ENCODE measurements at places on chromosomes 16 and 17.
A peak's percentile ranks its signal among the peaks of the same experiment; 100 is the strongest.

DNA sequence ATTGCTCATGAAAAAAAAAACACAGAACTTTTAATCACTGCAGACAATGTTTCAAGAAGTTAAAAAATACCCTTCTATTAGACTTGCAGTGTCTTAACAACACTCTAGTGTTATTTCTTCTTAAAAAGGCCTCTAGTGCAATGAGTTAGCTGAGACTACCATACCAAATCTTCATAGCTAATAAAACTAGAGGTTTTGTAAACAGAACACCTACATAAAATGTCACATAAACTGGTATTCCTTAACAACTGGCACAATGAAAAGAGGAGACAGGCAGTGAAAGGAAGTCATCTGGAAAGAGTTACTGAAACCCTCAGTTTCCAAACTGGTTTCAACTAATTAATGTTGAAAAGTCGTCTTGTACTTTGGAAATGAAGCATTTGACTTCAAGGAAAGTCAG is 394.2 kb upstream of the PMFBP1 start:
- DNase-seq: no peak

DNA sequence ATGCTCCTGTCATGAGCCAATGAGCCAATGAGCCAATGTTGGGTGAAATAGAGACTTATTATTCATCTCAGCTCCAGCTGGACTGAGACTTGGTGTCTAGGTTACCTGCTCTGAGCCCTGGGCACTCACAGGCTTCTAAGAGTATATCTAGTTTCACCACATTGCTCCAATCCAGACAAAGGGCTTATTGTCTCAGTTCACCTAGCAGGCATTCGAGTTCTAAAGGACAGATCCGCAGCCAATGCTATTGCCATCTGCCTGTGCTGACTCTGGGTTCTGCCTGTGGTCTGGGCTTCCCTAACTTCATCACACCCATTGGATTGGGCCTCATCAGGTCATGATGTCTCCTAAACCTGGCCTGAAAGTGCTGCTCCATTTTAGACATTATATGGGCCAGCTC is 66.1 kb upstream of the HS3ST4 start:
- DNase-seq: no peak

GRCh38 chr17:55200904-55201303 is 63.9 kb upstream of the HLF start:
- DNase-seq: no peak

DNA sequence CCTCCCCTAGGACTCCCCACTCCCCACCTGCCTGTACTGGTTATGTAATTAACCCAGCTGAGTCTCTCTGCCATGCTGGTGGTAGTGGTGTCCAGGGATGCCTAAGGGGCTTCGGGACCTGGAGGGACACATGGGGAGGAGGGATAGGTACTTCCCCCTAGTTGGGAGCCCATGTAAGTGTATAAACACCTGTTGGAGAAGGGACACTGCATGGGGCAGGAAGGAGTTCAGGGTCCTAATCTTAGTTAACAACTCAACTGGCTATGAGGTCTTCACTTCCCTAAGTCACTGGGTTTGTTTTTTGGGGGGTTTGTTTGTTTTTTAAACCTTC is 1.3 kb downstream of the RASL10B start:
- DNase-seq: no peak

DNA sequence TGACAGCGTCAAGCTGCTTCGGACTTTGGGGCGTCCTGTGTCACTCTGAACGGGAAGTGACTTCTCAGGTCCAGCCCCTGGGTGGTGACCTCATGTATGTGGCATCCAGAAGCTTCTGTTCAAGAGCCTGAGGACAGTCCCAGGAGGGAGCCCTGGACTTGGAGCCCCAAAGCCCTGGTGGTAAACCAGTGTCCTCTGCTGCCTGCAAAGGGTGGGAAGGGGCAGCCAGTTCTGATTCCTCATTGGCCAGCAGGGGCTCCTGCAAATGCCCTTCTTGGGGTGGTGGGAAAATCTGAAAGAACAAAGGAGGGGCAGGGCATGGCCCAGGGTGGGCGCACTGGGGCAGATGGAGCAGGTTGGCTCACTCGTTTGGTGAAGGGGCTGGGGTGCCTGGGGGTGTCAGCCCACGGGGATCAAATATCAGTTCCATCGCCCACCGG is 1.6 kb downstream of the OSGIN1 start:
- peak; percentile 41 for DNase-seq

DNA sequence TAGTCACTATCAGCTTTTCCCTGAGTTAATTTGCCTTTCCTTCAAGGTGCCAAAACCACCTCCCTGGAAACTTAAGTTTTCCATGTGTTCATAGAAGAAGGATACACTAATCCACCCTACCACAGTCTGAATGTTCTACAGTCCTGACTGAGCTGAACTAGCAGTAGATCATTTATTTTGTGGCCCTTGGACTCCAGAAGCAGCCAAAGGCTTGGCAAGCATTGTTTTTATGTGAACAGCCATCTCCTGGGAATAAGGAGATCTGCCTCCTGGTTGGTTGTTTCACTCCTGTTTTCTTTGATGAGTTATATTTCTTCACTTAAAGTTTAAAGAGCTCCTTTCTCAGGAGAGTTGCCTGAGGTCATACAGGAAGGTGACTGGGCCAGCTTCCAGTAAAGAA is 634.6 kb upstream of the SOX9 start:
- DNase-seq: no peak

- no peak for DNase-seq
Measured at GRCh38 chr16:76784530-76784929, 406.5 kb upstream of the MON1B start.

GRCh38 chr16:10762336-10763016 is 18.8 kb downstream of the NUBP1 start:
- DNase-seq: no peak

DNA sequence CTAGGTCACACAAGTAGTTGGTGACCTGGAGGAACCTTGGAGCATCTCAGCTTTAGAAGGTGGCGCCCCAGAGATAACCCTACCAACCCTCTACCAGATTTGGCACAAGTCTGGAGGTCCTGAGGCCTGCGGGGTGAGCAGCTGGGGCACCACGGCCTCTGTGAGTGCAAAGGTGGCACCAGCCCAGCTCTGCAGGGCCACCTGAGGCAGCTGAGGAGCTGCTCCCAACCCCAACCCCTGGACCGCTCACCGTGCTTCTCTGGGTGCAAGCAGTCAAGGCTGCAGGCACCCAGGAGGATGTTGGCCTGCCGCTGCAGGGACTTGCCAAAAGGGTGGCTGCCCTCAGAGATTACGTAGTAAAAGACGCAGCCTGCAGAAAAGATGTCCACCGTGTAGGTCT is 28.4 kb upstream of the ICAM2 start:
- no peak for DNase-seq

DNA sequence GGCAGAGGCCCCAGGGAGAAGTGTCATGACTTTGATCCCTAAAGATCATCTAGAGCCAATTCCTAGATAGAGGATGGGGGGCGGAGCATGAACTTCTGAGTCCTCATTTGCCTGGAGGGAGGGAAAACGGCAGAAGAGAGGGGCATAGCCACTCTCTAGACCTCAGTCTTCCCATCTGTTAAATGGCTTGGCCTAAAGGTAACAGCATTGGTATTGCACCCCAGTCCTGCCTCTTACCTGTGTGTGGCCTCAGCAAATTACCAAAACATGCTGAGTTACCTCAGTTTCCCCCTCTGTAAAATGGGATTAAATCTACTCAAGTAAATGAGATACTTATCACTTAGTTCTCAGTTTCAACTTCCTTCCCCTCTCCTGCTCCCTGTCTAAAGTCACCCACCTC is 47.5 kb downstream of the CNGB1 start:
- DNase-seq: no peak

- no peak for DNase-seq
Measured at GRCh38 chr16:85690469-85691064, 1.8 kb upstream of the GINS2 start.

DNA sequence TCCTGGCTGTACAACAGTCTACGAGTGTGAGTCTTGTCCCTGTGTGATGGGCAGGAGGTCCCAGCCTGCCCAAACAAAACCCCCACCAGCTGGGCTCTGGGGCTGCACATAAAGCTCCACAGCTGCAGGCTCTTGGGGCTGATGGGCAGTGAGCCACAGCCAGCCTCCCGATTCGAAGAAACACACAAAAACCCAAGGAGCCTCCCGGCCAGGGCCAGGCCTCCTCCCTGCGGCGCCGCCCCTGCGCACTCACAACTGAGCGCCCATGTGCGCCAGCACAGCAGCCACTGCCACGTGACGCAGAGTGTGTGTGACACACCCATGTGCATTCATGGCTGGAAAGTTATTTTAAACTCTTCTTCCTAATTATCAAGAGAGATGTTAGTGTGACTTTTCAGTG is 30.6 kb upstream of the FAAP100 start:
- no peak for DNase-seq

All from left ventricle myocardium inferior (tissue), 1 donor.